ENCODE measurements at places on chromosomes 7 and 10.

DNA sequence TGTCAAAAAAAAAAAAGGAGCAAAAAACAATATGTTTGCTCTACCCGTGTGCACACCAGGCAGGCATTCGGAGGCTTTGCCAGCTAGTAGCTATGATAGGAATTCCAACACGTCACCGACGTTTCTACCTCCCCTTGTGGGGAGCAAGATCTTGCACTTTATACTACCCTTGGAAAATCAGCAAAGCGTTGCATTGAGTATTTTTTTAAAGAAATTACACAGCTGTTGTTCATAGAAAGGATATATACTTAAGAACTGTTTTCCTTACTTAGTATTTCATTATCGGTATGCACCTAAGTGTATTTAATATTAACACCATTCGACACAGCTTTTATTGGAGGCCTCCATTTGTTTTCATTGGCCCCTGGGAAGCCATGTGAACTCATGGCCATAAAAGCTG lies 159.9 kb upstream of the MGMT start:
- no peak for DNase-seq

- peak; percentile 28 for DNase-seq
These were observed 199.5 kb downstream of the SKAP2 start for GRCh38 chr7:26664735-26665416.

GRCh38 chr10:86295351-86295750 lies 71.2 kb downstream of the GRID1 start:
- no peak for DNase-seq

- DNase-seq: no peak
These were observed 16.0 kb downstream of the EGFR start for GRCh38 chr7:55034776-55035175.

- no peak for DNase-seq
These were observed 94.0 kb downstream of the SORBS1 start for GRCh38 chr10:95467162-95467599.

DNA sequence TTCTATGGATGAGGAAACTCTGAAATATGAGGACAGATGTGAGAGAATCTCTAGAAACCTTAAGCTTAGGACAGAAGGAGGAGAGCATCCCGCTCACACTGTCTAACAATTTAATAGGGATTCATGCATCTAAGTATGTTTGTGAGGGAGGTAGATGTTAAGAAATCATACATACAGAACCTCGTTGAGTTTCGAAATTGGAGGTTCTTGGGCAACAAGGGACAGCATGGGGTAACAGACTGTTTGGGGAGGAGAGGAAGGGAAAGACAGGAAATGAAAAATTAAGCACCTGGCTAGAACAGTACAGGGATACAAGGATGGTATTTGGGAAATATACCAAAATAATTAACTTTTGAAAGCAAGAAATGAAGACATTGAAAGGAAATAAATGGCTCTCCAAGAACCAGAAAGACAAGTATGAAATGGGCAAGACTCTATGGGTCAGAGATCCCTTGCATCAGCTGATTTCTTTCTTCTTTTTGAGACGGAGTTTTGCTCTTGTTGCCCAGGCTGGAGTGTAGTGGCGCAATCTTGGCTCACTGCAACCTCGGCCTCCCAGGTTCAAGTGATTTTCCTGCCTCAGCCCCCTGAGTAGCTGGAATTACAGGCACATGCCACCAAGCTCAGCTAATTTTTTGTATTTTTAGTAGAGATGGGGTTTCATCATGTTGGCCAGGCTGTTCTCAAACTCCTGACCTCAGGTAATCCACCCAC lies 207.9 kb downstream of the CTNNA3 start:
- DNase-seq: no peak

DNA sequence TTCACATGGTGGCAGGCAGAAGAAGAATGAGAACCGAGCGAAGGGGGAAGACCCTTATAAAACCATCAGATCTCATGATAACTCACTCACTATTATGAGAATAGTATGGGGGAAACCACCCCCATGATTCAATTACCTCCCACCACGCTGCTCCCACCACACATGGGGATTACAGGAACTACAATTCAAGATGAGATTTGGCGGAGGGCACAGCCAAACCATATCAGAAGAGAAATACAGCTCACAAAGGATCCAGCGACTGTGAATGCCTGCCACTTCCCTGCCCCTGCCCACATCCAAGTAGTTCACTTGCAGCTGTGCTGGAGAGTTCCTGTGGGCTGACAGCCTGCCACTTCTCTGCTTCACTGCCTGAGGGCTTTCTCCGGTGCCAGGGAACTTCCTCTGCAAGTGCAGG lies 148.7 kb downstream of the C7orf25 start:
- DNase-seq: no peak

- no peak for DNase-seq
These were observed 212.3 kb downstream of the C7orf25 start for GRCh38 chr7:42699380-42700178.

DNA sequence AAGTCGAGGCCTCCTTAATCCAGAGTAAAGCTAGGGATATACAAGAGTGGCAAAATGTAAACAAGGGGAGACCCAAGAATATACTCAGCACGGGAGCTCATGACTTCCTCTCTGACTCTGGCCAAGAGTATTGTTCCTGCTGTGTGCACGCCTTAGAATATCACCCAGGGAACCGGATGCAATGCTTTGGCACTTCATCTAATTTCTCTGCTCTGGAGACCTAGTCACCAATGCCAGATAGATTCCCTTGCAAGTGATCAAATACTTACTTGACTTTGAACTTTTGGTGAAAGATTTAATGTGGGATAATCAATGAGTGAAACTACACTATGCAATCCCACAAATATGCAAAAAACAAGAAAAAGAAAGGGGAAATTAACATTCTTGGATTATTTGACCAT lies 695.5 kb downstream of the INHBA start:
- DNase-seq: no peak

- no peak for DNase-seq
These were observed 67.3 kb downstream of the AFAP1L2 start for GRCh38 chr10:114336823-114337509.

- DNase-seq: no peak
These were observed 288.7 kb upstream of the IGFBP3 start for GRCh38 chr7:46209611-46210388.
